Activated naive CD4-positive, alpha-beta T cell (primary cell): ENCODE measurements at places on chromosomes 6 and 20.

DNA sequence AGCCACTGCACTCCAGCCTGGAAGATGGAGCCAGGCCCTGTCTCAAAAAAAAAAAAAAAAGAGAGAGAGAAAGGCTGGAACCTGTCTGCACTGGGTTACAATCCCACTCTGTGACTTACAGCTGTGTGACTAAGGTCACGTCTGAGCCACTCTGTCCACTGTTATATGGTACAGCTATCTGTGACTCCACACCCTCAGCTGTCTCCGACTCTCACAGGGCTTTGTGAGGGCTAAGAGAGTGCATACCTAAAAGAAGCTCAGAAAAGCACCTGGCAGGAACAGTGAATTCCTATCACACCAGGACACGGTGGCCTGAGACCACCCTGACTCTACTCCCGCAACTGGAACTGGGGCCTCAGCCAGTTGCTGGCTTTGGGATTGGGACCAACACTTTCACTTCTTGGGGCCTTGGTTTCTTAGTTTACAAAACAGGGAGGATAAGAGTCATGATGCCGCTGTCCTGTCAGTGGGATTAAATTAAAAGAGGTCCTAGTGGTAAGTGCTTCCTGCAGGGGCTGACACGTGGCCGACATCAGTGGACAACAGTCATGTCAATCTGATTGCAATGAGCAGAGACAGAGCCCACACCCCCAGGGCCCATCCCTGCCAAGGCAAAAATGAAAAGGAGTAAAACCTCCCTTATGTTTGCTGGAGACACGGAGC, 5.7 kb upstream of the CD93 start:
- DNase-seq = no peak

DNA sequence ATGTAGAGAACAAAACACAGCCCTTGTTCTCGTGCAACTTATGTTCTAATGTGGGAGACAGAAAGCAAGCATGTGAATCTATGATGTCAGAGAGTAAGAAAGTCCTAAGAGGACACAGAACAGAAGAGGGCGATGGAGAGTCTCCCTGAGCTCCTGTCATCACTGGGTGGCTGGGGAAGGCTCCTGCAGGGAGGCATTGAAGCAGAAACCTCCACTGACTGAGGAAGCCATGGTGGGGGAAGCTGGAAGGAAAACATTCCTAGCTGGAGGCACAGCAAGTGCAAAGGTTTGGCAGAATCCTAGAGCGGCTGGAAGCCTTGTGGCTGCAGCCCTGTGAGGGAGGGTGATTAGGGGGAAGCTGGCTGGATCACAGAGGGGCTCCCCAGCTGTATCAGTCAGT, 248.0 kb downstream of the CDH26 start:
- DNase-seq = no peak

DNA sequence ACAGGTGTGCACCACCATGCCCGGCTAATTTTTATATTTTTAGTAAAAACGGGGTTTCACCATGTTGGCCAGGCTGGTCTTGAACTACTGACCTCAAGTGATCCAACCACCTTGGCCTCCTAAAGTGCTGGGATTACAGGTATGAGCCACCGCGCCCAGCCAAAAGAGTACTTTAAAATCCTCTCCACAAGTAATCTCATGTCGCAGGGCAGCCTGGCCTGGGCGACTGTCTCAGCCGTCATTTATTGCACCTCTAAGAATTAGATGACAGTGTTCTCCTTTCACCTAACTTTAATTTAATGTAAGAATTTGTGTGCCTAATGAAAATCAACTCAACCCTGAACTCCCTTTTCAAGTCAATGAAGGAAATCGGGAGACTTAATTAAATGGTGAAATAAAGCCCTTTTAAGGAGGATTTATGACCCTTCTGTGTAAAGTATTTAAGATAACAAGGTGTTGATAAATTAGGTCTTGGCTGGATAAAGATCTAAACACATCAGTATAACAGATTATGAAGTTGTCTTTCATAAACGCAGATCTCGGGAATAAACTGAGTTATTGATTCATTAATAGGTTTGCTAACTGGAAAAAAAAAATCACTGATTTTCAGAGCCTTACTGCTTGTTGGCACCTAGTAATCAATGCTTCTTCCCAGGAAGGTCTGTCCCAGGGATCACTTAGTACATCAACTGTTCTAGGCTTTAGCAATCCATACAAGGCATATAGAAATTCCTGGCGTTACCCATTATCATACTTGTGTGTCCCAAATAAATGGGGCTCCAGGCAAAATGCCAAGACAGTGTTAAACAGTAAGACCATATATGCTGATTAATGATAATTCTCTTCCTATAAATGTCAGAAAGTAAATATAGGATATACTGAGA, 209.3 kb downstream of the GMDS start:
- no peak for DNase-seq

GRCh38 chr6:3001773-3002293, 2.1 kb downstream of the NQO2 start:
- DNase-seq = no peak
